T-helper 1 cell (primary cell): ENCODE measurements at places on chromosomes 11 and 22.

DNA sequence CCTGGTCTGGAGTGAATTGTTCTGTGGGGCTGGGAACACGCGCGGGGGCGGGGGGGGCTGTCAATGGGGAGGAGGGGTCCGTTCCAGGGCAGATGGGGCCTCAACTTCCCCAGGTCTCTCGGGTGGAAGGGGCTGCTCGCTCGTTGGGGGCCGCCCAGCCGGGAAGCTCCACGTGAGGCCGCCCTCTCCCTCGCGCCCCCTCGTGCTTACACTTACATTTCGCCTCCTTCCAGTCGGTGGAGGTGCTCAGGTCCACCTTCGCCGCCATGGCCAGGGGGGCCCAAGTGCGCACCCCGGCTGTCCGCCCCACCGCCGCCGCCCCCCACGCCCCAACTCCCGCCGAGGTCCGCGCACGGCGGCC lies 452 bp downstream of the MACROD1 start:
- DNase-seq, result no peak

GRCh38 chr22:20550851-20551744 lies 43.7 kb downstream of the MED15 start:
- peak; percentile 32 for DNase-seq

DNA sequence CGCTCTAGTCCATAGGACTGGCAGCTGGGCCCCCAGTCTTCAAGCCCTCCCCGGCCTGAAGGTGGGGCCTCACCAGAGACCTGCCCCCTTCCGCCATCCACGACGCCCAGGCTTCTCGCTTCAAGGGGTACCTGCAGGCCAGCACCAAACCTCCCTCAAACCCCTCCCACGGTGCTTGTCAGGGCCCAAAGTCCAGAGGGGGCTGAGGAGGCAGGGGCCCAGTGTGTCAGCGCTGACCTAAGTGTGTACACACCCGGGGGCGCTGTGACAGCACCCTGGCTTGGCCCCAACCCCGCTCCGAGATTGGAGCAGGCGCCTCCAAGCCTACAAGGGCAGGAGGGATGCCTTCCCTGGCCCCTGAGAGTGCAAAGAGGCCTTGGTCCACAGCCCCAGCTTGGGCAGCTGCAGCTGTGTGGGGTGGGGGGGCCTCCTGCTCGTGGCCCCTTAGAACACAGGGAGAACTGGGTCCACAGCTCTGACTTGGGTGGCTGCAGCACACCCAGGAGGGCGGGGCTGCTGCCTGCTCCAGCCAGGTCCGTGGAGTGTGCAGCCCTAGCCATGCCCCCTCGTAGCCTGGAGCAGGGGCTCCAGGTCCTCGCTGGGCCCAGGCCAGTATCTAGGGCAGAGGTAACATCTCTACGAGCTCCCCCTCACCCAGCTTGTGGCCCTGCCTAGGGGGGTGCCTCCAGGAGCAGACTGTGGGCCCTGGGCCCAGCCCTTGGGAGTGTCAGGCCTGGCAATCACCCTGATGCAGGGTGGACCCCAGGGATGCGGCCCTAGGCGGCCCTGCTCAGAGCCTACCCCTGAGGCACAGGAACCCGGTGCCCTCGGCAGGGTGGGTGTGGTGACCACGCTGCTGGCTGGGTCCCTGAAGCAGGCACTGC lies 4.9 kb downstream of the SBF2 start:
- DNase-seq, result no peak

GRCh38 chr11:128343135-128343514 lies 244.2 kb downstream of the ETS1 start:
- no peak for DNase-seq

- no peak for DNase-seq
Measured at GRCh38 chr11:120904116-120904515, 119.8 kb upstream of the TBCEL start.

DNA sequence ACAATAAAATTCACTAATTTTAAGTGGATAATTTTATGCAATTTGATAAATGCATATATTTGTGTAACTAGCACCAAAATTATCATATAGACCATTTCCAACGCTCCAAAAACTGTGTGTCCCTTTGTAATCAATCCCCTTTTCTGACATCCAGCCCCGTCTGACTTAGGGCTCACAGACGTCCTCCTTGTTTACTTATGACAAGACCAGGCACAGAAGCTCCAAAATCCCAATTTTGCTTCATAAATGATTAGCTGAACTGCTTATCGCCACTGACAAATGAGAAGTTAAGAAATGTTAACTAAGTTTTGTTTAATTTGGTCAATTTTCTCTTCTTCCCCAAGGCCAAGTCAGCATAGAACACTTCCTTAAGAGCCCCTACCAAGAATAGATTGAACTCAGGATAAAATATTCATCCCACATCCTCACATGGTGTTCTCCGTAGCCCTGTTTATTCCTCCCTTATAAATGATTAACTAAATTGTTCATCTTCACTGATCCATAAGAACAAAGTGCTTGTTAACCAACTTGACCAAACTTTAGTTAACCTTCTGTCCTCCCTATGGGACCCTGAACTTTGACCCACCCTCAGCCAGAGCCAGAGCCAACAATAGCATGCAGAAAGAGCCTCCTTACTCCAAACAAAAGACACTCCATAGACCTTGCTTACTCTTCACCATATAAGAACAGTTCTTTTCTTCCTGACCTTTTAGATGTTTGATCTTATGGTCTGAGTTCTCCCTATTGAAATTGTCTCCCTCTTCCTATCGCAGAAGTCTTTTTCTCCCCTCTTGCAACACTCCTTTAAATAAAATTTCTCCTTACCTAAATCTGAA lies 30.8 kb upstream of the GLYAT start:
- no peak for DNase-seq
